Gastrocnemius medialis (tissue), 4 donors: ENCODE measurements at places on chromosomes 2 and 18. TPM values are rescaled to one million over a fixed set of nuclear protein-coding genes. Genes with fewer than 3 reads are reported as not detected.
A peak's percentile ranks its signal among the peaks of the same experiment; 100 is the strongest.

GRCh38 chr2:73333564-73333963, 40.2 kb upstream of the EGR4 start:
- no peak for DNase-seq
- H3K4me1 ChIP-seq = no peaks in the 10 kb centered on the region
- H3K27ac ChIP-seq = no peak overlapping the region
- H3K27me3 ChIP-seq = peaks cover 3% of the 10 kb centered on the region
- H3K36me3 ChIP-seq = no peaks in the 10 kb centered on the region
- no peak overlapping the region for H3K4me3 ChIP-seq

The INHA gene
- total RNA-seq = not detected

The PTPRN gene
- total RNA-seq = not detected

The ANKMY1 gene
- total RNA-seq = 9.0 TPM

DNA sequence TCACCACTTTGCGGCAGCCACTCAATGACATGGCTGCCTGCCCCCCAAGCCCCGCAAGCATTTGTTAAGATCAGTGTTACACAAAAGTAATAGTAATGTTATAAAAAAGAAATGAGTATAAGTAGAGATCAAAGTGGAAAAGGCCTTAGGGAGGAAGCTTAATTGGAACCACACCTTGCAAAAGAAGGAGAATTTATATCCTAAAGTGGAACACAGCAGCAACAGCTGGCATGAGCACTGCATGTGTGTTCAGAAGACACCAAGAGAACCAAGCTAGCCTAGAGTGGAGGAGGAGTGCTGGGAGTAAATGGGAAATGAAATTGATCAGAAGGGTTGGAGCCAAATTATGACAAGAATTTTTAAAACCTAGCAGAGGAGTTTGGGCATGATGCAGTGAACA, 73.1 kb upstream of the STK17B start:
- DNase-seq = no peak
- H3K27ac ChIP-seq = no peak overlapping the region
- H3K36me3 ChIP-seq = no peaks in the 10 kb centered on the region
- peaks cover 8% of the 10 kb centered on the region for H3K4me1 ChIP-seq

The OSGEPL1 gene
- total RNA-seq = 3.8 TPM

The CBLN2 gene
- not detected for total RNA-seq

The MAP2 gene
- 1.8 TPM for total RNA-seq

The ANKRD36C gene
- 7.3 TPM for total RNA-seq

DNA sequence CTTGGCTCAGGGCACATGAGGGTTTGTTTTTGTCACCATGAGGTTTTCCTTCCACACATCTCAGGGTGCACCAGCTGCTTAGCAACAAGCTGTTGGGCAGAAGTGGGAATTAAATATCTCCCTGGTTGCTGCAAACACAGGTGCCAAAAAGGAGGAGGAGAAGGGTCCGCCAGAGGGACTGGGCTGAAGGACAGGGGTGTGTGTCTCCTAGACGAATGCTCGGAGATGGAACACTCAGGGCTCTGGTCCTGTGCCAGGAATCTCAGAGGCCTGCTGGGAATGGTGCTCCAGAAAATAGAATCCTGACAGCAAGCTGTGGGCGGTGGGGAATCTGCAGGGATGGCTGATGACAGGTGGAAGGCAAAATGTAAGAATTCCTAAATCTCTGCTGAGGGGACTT, 94.5 kb downstream of the VSNL1 start:
- DNase-seq = no peak
- no peaks in the 10 kb centered on the region for H3K36me3 ChIP-seq
- no peaks in the 10 kb centered on the region for H3K4me1 ChIP-seq
- no peak overlapping the region for H3K27ac ChIP-seq
- H3K27me3 ChIP-seq = no peaks in the 10 kb centered on the region

DNA sequence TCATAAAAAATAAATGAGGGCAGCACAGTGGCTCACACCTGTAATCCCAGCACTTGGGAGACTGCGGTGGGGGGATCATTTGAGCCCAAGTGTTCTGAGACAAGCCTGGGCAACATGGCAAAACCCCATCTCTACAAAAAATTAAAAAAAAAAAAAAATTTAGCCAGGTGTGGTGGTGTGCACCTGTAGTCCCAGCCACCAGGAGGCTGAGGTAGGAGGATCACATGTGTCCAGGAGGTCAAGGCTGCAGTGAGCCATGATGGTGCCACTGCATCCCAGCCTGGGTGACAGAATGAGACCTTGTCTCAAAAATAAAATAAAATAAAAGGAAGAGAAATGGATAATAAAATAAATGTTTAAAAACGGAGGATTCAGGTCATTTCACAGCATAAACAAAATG, 113.5 kb downstream of the ATAD2B start:
- H3K36me3 ChIP-seq = no peaks in the 10 kb centered on the region
- H3K4me3 ChIP-seq = no peak overlapping the region
- no peaks in the 10 kb centered on the region for H3K4me1 ChIP-seq
- no peak overlapping the region for H3K27ac ChIP-seq
- H3K27me3 ChIP-seq = no peaks in the 10 kb centered on the region

DNA sequence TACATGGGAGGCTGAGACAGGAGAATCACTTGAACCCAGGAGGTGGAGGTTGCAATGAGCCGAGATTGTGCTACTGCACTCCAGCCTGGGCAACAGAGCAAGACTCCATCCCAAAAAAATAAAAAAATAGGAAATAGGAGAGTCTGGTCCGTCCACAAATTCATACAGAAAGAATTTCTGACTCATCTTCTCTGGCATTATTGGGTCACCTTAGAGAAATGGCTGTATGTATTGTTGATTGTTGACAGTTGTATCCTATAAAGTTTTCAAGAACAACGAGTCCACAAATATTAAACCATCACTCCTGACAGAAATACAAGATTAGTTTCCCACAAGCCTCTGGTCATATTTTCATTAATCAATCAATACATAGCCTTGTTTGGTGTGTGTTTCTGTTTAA, 20.4 kb downstream of the RBM43 start:
- H3K4me3 ChIP-seq = no peak overlapping the region
- DNase-seq = no peak
- no peaks in the 10 kb centered on the region for H3K27me3 ChIP-seq
- H3K27ac ChIP-seq = no peak overlapping the region
- no peaks in the 10 kb centered on the region for H3K36me3 ChIP-seq

The MPPE1 gene
- 19.5 TPM for total RNA-seq

DNA sequence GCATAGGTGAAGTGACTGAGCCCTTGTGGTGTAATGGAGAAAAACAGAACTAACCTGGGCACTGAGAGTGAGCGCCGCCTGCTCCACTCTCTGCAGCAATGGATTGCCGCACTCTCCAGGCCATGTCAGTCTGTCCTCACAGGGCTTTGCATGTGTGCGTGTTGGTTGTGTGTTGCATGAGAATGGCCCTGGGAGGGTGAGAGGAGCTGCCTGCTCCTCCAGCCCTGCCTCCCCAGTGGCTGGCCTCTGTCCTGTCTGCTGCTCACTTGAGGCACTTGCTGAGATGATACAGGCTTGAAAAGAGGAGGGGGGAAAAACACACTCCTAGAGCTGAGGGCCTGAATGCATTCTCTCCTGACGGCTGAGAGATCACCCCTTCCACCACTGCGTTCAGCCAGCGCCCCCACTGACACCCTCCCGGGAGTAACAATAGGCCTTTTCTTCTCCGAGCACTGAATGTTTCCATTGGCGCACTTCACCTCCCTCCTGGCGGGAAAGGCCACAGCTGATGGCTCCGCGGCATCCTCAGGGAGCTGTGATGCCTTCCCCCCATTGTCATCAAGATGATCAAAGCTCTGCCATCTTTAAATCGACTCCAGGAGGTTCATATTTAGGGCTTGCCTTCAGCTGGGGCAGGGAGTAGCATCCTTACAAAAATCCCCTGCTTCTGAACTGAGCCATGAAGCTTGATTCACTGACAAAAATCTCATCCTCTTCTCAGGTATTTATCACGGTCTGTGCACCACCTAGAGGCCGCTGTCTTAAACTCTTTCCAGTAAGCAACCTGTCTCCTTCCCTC, 49.9 kb upstream of the DAPL1 start:
- H3K4me3 ChIP-seq = no peak overlapping the region
- H3K27me3 ChIP-seq = no peaks in the 10 kb centered on the region
- DNase-seq = no peak
- H3K27ac ChIP-seq = no peak overlapping the region

The CYS1 gene
- total RNA-seq = not detected

The DYSF gene
- total RNA-seq = 267 TPM

- DNase-seq = no peak
- no peaks in the 10 kb centered on the region for H3K27me3 ChIP-seq
- H3K27ac ChIP-seq = peak overlapping the region; percentile 89
- no peaks in the 10 kb centered on the region for H3K36me3 ChIP-seq
- no peak overlapping the region for H3K4me3 ChIP-seq
These were observed 114.1 kb upstream of the PKDCC start for GRCh38 chr2:41933585-41934320.

DNA sequence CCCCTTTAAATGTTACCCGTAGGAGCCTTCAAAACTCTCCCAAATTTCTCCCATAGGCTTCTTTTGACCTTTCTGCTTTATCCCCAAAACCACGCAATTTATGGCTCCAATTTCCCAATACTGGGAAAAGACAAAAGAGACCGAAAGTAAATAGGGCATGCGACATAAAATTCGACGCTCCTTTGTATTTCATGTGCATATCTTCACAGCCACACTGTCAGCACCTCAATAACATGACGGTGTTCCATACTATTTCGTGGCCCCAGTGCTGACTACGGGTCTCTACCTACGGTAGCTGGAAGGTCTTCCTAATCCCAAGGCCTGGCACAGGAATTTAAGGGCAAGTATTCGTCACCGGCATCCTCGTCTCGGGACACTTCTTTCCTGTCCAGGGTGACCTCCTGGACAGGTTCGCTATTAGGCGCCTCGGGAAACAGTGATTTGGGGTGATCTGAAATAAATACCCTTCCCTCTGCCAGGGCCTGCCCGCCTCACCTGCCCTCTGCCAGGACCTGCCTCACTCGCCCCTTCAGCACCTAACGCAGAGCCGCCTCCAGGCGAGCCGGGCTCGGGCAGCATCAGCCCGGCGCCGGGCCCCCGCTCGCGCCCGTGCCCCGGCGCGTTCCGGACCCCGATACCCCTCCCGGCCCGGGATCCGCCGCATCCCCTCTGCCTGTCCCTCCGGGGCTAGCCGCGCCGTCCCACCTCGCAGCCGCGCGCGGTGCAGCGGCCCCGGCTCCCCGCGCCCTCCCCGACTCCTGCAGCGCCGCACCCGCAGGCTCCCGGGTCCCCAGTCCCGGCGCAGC, 680 bp downstream of the DTNB start:
- H3K27me3 ChIP-seq = no peaks in the 10 kb centered on the region
- peak overlapping the region; percentile 75 for H3K4me3 ChIP-seq
- DNase-seq = no peak
- H3K4me1 ChIP-seq = peaks cover 7% of the 10 kb centered on the region
- H3K27ac ChIP-seq = peak overlapping the region; percentile 63

GRCh38 chr2:170030040-170030439, 147.9 kb upstream of the MYO3B start:
- H3K36me3 ChIP-seq = no peaks in the 10 kb centered on the region
- H3K4me3 ChIP-seq = no peak overlapping the region
- H3K27me3 ChIP-seq = no peaks in the 10 kb centered on the region

DNA sequence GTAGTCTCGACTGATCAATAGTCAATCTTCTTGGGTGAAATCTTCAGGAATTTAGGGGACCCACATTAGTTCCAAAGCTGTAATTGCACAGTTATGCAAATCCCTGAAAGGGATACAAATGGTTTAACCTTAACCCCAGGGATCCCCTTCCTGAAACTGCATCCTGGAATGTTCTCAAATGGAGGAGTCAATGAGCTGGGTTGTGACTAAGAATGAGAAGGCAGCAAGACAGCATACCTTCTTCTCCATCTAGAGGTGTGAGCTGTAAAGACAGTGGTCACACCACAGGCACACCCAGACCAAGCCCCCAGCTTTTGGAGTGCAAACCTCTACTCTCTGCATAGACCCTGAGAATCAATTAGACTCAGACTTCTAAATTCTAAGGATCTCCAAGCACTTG, 164.7 kb upstream of the MEIS1 start:
- H3K4me3 ChIP-seq = no peak overlapping the region
- no peaks in the 10 kb centered on the region for H3K27me3 ChIP-seq
